T-helper 22 cell (primary cell): ENCODE measurements at places on chromosomes 5 and 9.

GRCh38 chr5:149898811-149899210, 45.8 kb downstream of the PDE6A start:
- no peak for DNase-seq

DNA sequence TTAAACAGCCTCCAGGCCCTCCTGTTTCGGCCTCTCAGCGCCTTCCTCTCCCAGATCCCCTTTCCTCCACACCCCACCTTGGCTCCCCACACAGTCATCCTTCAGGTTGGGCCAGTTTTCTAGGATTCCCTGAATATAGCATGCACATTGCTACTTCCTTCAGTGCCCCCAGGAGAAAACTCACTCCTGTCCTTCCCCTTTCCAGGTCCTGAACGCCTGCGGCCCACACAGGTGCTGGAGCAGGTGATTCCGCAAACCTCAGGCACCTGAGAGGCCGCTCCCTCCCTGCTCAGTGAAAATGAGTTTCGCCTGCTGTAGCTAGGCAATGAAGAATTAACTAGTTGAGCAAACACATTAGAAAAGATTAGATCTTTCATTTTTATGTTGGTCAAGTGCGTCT, 185.0 kb downstream of the MED10 start:
- DNase-seq: no peak

DNA sequence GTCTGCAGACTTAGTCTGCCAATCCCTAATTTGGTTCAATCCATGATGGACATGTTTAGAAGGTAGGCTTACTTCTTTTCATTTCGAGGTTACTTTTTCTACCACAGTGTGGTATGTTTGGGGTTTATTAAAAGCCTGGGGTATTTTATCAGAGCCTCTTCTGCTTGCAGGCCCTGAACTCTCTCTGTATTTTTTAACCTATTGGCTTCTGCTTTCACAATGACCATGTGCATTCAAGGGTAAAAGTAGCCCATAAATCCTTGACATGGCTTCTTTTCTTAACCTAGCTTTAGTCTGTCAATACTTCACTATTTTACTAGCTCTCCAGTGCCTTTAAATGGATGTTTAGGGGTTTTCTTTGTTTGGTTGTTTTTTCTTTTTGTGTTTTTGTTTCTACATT, 286.6 kb downstream of the FER start:
- no peak for DNase-seq

- no peak for DNase-seq
These were observed 184.7 kb upstream of the PPP1R26 start for GRCh38 chr9:135294836-135295235.

DNA sequence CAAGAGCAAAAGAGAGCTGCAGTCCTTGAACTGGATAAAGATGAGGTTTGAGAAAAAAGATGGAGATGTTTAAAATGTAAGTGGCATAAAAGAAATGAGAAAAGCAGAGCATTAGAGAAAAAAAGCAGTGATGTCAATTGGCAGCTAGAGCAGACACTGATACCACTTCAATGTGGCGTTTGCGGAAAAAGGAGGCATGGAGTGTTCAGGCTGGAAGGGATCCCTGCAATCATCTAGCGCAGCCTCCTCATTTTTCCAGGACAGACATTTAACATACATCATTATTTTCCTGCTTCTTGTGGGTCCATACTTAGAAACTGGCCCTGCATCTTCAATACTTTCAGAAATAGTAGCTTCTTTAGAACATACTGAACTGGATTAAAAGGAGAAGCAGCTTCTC, 563.8 kb downstream of the PTPRD start:
- DNase-seq: no peak

DNA sequence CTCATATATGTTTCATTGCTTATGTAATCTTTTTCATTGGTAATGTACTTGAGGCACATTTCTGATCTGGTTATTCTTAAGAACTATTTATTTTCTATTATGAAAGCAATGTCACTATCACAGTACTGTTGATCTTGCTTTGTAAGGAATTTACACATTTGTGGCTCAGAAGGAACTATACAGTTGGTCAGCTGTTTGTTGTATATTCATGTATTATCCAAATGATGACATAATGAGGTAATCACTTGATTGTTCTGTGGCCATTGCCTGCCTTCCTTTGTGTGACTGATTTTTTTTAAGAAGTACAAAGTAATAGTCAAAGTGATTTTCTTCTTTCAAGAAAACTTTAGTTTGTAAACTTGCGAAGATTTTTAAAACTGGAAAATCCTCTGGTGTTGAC, 399.9 kb downstream of the TMEM161B start:
- no peak for DNase-seq

DNA sequence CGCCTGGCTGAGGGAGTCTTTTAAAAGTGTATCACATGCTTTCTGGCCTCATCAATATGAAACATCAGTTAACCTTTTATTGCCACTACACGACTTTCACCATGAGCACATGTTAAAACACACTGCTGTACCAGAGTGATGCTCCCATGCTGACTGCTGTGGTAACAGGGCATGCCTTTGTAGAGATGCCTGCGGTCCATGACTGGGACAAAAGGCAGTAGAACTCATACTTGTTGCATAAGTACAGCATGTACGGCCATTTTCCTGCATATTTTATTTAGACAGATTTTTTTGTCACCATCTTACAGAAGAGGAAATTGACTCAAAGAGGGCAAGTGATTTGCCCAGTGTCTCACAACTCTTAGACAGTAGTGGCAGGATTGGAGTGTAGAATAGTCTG, 105.7 kb upstream of the ADAMTSL1 start:
- no peak for DNase-seq

- no peak for DNase-seq
These were observed 76.8 kb downstream of the CAMSAP1 start for GRCh38 chr9:135830496-135830895.

- no peak for DNase-seq
These were observed 340.6 kb upstream of the IRX4 start for GRCh38 chr5:2223303-2223702.

DNA sequence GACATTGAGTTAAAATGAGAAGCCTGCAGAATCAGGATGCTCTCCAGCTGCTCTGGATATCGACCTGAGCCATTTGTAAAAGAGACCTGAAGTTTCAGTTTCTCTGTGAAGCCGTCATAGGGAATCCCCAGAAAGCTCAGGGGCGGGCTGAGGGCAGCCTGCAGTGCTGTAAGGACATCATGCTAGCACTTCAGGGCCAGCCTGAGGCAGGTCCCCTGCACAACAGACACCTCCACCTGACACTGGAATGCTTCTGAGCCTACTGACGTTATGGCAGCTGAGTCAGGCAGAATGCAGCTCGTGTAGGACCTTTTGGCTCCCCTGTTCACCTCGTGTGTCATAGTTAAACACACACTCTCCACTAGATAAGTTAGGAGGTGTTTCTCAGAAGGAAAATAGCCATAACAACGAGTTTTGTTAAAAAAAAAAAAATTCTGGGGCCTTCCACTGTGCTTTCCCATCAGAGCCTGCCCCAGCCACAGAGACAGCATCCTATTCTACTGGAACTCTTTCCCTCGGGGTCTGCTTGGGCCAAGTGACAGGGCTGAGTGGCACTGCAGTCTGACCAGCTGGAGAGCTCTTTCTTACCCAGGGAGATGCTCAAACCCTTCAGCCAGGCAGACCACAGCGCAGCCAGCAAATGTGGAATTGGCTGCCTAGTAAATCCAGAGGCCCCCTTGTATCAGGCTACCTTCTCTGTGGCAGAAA, 354.9 kb downstream of the DIRAS2 start:
- DNase-seq: no peak

DNA sequence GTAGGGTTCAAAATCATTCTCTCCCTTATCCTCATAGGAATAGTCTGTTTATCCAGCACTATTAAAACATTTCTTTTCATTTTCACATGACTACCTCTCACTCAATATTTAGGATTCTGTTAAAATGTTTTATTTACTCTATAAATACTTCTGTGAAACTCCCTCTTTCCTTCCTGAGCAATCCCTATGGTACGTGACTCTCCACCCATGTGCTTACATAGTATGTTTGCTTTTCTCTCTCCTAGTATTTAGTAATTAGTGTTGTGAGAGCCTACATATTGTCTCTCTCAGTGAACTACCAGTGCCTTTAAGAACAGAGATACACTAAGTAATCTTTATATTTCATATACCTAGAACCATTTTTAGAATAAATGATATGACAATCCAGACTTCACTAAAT, 46.0 kb downstream of the PTPRD start:
- DNase-seq: no peak

GRCh38 chr5:33330992-33331391, 109.8 kb upstream of the TARS1 start:
- DNase-seq: no peak

GRCh38 chr5:119393746-119394145, 37.9 kb downstream of the TNFAIP8 start:
- DNase-seq: no peak

- DNase-seq: no peak
These were observed at the start of gene PCDHA6 for GRCh38 chr5:140827704-140828361. Gene PCDHA6 (plus strand): TSS chr5:140827960. CDS start chr5:140828092, 132 bp downstream.

DNA sequence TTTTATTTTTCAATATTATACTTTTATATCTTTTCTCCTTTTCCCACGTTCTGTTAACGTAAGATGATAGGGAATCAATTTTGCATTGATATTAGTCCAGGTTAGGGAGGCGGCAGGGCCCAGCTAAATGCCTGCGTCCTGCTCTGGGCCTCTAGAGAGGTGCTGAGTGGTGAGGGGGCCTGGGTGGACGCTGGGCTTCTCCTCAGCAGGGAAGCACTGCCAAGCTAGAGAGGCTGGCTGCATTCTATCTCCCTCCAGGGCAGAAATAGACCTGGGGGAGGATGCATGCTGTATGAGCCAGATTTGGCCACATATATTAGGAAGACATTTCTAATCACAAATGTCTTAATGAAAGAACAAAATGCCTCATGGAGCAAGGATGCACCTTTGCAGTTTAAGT, 43.6 kb upstream of the NKX2-5 start:
- no peak for DNase-seq
